Amniotic epithelial cell (primary cell): ENCODE measurements at places on chromosomes 11 and 22.
A peak's percentile ranks its signal among the peaks of the same experiment; 100 is the strongest.

DNA sequence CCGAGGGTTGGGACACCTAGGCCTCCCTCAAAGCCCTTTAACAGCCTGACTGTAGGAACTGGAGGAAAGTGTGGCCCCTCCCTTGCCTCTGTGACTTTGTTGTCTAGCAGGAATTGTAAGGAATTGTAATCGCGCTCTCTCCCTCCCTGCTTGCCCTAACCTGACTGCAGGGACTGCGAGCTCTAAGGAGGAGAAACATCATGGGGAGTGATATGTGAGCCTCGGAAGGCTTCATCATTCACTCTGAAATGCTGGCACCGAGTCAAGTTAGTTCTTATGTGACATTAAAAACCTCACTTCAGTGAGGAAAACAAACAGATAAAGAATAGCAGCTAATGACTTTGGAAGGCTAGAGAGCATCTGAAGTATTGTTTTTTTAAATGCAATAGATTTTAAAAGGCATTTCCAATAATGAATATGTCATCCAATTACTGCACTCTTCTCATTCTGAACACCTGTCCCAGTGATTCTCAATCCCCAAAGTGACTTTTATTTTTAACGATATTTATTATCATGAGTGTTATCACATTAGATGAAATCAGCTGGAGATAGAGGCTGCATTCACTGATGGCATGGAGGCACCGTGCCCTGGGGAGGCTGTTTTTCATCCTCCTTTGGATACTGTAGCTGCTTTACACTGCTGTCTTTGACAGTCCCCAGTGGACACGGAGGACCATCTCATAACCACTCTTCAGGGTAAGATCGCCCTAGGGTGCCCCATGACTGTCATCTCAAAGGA lies 58.5 kb upstream of the NTM start:
- no peak for DNase-seq

DNA sequence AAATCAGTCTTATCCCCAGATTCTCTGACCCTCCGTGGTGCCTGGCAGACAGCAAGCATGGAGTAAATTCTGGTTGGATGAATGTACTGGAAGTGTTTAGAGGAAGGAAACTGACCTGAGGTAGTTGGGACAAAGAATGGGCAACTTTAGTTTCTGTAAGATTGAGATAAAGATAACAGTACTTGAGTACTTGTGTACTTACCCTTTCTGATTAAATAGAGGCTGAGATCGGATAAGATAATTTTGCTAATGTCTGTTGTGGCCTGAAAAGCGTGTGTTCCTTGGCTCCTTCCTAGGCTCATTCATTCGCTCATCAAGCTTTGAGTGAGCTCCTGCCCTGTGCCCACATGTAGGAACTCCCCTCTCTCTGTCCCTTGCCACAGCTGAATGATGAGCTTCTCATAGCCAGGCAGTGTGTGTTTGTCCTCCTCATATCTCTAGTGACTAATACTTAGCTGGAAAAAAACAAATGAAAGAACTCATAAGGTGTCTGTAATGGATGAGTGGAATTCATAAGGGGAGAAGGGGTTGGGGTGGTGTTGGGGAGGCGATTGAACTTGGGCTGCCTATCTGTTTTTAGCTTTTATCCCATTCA lies 118.1 kb downstream of the DBX1 start:
- DNase-seq: peak; percentile 54

GRCh38 chr22:45775569-45776312 lies 104.1 kb downstream of the ATXN10 start:
- no peak for DNase-seq

DNA sequence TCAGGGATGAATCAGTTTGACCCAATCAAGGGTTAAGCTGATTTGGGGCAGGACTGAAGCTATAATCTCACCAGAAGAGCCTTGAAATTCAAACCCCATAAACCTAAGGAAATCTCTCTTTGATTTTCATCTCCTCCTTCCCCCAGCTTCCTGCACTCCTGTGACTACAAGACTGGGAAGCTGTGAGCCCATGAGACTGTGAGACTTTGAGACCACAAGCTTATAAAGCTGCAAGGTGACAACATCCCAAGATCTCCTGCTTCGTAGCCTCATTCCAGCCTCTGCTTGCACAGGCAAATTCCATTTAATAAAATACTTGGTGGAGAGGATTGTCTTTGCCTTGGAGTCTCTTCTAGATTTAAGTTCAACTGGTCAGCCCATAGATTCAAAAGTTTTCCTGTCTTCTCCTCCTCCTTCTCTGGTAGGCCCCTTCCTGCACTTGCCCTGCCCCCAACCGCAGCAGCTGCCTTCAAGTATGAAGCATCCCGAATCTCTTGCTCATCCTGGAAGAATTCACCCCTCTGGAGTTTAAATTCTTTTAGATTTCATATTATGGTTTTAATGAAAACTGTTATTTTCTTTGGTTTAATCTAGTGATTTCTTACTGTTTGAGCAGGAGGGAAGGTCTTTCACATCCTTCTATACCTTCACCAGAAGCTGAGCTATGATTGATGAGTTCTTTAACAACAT lies 42.1 kb downstream of the PAMR1 start:
- DNase-seq: peak; percentile 49

DNA sequence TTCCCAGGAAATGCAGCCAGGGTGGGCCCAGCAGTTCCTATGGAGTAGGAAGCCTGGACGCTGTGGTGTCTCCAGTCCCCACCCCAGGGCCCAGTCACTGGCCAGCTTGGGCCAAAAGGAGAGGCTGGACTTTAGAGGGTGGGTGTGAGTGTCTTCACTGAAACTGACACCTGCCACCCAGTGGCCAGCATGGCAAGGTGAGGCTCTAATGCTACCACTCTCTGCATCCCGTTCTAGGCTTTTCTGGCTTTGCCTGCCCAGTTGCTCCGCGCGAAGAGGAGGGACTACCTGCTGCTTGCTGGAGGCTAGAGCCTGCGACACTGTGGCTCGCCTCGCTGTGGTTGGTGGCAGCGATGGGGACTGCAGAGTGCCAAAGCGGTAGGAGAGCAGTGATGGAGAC lies 35.4 kb downstream of the C22orf42 start:
- no peak for DNase-seq

DNA sequence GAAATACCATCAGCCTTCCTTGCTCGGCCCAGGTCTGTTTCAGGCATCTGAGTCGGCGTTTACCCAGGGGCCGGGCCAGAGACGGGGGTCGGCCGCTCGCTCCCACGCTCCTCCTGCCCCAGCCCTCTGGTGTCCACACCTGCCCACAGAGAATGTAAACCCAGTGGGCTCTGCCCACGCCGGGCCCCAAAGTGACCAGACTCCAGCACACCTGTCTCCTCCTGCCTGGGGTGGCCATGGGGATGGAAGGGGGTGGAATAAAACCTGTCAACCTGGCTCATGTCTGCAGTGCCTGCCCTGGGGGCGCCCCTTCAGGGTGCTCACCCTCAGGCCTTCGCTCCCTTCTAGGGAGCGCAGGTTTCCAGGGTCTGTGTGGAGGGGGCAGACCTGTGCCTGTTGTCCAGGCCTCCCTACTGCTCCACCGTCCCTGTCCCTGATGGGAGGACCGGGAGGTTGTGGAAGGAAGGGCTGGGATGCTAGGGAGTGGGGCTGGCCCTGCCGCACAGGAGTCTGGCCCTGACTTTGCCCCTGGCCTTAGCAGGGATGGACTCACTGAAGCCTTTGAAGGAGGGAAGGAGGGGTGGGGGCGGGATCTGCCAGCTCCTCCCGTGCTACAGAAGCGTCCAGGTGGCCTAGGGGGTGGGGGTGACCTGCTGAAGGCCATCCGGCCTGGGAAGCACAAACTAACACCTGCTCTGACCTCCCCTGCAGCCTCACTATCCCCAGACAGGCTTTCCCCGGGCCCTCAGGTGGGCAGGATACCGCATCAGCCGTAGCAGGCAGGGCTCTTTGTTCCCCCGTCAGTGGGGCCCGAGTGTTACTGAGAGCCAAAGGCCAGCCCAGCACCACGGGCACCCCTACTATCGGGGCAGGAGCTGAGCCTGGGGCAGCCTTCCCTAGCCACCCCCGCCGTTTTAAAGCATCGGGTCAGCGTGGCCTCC lies 14.7 kb upstream of the ARHGAP8 start:
- no peak for DNase-seq

- no peak for DNase-seq
Observed at GRCh38 chr11:132114185-132114584, 743.8 kb downstream of the NTM start.

- DNase-seq: no peak
Observed at GRCh38 chr11:108880510-108880909, 215.6 kb downstream of the DDX10 start.

DNA sequence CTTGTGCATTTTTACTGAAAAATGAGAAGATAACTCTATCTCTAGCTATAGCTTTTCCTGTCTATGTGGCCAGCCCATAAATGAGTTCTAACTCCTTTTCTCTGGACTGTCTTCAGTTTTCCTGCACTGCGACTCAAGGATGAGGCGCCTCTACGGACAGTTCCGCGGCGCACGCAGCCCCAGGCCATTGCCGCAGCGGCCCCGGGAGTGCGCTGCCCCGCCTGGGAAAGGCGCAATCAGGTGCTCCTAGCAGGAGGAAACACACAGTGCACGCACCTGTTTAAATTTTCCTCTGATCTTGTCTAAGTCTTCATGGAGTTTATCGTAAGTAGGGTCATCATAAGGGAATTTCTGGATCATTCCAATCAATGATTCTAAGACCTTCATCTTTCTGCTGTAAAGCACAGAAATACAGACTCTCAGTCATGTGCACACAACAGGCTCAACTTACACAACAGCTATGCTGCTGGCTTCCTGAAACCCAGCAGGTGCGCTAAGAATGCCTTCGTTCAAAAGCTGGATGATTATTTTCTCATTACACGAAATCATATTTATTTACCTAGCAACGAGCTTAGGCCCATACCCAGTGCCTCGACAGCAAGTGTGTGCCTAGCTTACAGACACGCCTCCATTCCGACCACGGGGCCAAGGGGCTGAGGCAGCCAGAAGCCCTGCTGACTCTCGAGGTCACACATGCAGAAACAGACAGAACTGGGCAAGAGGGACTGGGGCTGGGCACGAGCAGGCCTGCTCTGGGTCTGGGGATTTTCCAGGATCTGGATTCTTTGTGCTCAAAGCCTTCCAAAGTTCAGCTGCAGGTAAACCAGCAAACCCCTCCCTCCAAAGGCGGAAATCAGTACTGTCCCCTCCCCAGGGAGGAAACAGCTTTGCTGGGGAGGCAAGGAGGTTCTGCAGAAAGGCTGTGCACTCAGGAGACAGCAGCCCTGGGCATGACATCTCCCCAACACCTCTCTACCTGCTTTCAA lies 7.2 kb downstream of the LTO1 start:
- no peak for DNase-seq

DNA sequence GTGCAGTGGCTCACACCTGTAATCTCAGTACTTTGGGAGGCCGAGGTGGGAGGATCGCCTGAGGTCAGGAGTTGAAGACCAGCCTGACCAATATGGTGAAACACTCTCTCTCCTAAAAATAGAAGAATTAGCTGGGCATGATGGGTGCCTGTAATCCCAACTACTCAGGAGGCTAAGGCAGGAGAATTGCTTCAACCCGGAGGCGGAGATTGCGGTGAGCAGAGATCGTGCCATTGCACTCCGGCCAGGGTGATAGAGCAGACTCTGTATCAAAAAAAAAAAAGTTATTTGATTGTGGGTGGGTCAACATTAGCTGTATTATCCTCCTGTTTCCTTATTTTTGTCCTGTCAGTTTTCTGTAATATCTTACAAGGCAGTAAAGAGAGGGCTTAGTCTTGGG lies 11.9 kb upstream of the RFPL1 start:
- no peak for DNase-seq

DNA sequence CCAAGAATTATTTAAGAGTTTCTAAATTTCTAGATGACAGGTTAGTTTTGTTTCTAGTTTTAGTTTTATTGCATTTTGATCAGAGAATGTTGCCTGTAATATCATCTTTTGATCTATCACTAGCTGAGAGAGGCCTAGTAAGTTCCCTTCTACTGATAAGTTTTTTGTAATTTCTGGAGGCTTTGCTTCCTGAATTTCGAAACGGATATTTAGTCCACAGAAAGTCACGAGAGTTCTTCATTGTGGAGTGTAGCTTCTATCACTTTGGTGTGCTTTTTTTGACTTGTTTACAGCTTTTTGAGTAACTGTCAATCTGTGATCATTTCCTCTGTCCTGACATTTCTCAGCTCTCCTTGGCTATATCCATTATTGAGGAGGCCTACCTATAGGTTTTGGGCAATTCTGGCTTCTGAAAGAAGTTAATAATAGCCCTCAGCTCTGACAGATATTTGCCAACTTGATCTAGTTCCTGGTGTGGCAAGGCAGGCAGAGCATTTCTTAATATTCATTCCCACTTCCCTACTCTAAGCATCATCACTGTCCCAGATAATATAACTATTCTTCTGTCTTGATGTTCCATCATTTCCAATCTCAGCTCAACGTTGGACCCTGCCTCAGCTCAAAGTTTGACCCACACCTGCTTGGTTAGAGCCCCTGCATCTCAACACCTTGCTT lies 171.3 kb downstream of the BLID start:
- no peak for DNase-seq

DNA sequence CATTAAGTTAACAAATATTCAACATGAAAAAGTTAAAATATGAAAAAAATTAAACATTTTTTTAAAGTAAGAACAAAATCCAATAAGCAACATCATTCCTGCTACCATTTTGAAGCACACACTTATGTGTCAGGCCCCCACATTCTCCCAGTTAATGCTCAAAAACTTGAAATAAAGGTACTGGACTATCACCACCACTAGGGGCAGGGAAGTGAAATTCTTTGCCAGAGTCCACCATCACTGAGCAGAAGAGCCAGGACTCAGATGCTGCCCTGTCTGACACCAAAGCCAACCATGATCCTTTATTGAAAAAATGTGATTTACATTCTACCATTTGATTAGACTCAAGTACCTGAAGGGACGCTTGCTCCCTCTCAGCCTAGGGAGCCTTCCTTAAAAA lies 39.1 kb downstream of the PITPNB start:
- peak; percentile 50 for DNase-seq

DNA sequence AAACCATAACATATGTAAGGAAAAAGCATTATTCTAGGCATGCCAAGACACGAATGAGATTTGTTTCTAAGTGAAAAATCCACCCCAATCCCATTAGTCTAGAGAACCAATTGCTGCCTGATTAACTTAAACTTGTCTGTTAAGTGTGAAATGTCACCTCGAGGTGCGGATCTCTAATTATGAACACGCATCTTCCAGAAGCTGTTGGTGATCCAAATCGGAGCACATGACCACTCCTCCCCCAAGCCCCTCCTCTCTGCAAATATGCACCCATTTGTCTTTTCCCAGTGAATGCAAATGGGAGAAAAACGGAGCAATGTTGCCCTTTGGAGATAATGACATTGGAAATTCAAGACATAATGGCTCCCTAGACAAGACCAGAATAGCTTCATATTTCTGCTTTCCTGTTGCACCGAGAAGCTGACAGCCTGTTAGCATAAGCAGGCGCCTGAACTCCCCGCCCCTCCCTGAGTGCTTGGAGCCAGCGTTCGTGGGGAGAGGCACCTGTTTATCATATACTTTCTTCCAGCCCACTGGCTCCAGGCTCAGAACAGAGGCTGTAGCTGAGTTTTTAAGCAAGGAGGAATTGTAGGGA lies 6.0 kb upstream of the FXYD6 start:
- DNase-seq: no peak

DNA sequence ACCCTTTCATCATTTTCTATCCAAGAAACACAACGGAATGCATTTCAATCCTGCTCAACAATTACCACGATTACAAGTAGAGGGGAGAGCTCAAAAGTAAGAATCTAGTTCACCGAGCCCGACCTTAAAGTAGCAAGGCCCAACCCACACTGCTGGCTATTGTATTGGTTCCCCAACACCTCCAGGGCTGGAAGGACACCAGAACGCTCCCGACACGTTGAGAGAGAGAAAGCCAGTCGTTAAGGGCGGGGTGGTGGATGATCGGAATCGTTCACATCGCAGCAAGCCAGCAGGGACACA lies 690 bp downstream of the CKAP5 start:
- DNase-seq: no peak
